IPS DF 19.7 (cell line): ENCODE measurements at places on chromosomes 1 and 21.

GRCh38 chr1:16294219-16295212 is 57.5 kb upstream of the CPLANE2 start:
- DNase-seq: no peak

DNA sequence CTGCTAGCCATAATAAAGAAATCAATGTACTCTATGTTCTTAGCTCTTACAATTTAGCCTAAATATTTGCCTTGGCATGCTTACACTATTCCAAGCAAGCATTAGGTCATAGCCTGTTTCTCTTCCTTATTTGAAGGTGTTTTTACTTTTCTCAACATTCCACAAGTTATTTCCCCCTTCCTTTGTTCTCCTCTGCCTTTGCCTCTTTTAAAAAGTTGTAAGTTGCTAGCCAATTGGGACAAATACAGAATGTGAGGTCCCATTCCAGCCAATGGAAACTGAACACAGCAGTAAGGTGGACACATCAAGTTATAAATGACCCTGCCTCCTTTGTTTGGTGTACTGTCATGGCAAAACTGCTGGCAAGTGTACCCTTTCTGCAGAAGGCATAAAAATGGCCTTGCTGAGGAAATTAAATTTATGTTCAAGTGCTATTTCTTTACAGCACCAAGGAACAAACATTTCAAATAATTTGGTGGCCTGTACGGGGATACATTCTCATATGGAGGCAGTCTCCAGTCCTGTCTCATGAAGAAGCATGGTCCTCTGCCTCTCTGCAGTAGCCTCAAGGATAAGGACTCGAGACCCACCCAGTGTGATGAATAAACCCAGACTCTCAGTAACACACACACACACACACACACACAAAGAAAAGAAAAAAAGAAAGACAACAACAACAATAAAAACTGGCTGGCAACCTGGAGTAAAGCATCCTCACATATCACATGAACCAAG is 28.8 kb upstream of the FMO1 start:
- DNase-seq: no peak

DNA sequence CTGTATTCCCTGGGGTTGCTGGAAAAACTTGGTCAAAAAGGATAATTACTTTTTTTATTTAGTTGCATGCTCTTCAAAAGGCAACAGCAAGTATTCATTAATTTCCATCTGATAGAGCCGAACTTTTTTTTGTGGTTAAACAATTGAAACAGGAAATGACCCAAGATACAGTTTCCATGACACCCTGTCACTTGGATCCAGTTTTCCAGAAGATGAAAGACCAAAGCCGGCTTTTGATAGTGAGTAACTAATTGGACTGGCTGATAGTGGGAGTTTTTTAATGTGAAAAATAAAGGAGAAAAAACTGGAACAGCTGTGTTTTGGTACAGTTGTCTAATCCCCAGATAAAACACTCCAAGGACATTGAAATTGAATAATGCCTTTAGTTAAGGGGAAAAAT is 33.0 kb downstream of the CACHD1 start:
- DNase-seq: no peak

- no peak for DNase-seq
These were observed 86.9 kb upstream of the SPAG17 start for GRCh38 chr1:118271883-118272282.

GRCh38 chr1:3692598-3692997 is 40.3 kb downstream of the TP73 start:
- no peak for DNase-seq

GRCh38 chr1:231862611-231863010 is 236.0 kb downstream of the DISC1 start:
- DNase-seq: no peak

DNA sequence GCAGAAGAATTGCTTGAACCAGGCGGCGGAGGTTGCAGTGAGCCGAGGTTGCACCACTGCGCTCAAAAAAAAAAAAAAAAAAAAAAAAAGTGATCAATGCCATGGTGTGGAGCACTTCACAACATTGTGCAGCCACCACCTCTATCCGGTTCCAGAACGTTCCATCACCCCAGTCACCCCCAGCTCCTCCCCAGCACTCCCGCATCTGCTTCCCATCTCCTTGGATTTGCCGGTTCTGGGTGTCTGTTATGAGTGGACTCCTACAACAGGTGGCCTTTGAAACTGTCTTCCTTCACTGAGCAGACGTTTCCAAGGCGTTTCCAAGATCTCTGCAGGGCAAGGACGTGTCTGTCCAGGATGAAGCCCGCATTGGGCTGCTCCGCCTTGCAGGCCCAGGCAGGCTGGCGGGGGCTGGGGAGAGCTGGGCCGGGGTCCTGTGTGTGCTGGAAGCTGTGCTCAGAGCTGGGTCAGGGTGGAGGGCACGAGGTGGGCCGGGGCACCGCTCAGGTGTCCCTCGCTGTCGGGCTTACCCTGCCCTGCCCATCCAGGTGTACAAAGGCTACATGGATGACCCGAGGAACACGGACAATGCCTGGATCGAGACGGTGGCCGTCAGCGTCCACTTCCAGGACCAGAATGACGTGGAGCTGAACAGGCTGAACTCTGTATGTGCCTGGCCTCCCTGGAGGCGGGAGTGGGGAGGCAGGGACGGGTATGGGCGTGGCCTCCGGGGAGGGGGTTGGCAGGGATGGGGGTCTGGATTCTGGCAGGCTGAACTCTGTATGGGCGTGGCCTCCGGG is 14.9 kb upstream of the LRRC3 start:
- DNase-seq: no peak

GRCh38 chr1:192951691-192952460 is 107.3 kb downstream of the UCHL5 start:
- DNase-seq: no peak

GRCh38 chr1:151964510-151964909 is 29.1 kb downstream of the S100A10 start:
- no peak for DNase-seq

- DNase-seq: no peak
These were observed 37.6 kb upstream of the DESI2 start for GRCh38 chr1:244615301-244615700.

GRCh38 chr21:29177800-29178199 is 47.4 kb downstream of the MAP3K7CL start:
- DNase-seq: no peak

- DNase-seq: no peak
These were observed 10.9 kb downstream of the RNF11 start for GRCh38 chr1:51247022-51247421.
